ENCODE measurements at places on chromosomes 16 and 17. TPM values are rescaled to one million over a fixed set of nuclear protein-coding genes. Genes with fewer than 3 reads are reported as not detected.

GPR142 gene
- total RNA-seq, result not detected

KRTAP3-1 gene
- not detected for total RNA-seq

TMEM88 gene
- total RNA-seq, result 5.3 TPM

PPP1R1B gene
- not detected for total RNA-seq

USP22 gene
- 146 TPM for total RNA-seq

TEX14 gene
- 0.20 TPM for total RNA-seq

SRL gene
- not detected for total RNA-seq

TP53TG3D gene
- not detected for total RNA-seq

KRTAP3-2 gene
- total RNA-seq, result not detected

OTOA gene
- 0.09 TPM for total RNA-seq

GLTPD2 gene
- not detected for total RNA-seq

WSCD1 gene
- total RNA-seq, result 0.13 TPM

PRR35 gene
- total RNA-seq, result not detected

HCFC1R1 gene
- 26.3 TPM for total RNA-seq

NPIPA2 gene
- total RNA-seq, result 0.71 TPM

CA5A gene
- not detected for total RNA-seq

SLC38A8 gene
- total RNA-seq, result not detected

CDRT15 gene
- total RNA-seq, result not detected

SLC35B1 gene
- 82.8 TPM for total RNA-seq

ZFP3 gene
- 3.7 TPM for total RNA-seq

PAGR1 gene
- 41.9 TPM for total RNA-seq

SLC5A10 gene
- not detected for total RNA-seq

QPRT gene
- 3.0 TPM for total RNA-seq

AXIN1 gene
- 24.7 TPM for total RNA-seq

CASKIN2 gene
- 11.1 TPM for total RNA-seq

EME1 gene
- 23.6 TPM for total RNA-seq

TSPOAP1 gene
- 15.0 TPM for total RNA-seq

GGT6 gene
- total RNA-seq, result not detected

HSD17B2 gene
- not detected for total RNA-seq

G6PC1 gene
- not detected for total RNA-seq

CSH2 gene
- total RNA-seq, result not detected

C16orf92 gene
- not detected for total RNA-seq

ZMYND15 gene
- not detected for total RNA-seq

C17orf50 gene
- not detected for total RNA-seq

KRT222 gene
- total RNA-seq, result not detected

CDH1 gene
- total RNA-seq, result 0.37 TPM

TOP2A gene
- 138 TPM for total RNA-seq

HEATR9 gene
- total RNA-seq, result 2.3 TPM

C16orf96 gene
- total RNA-seq, result 0.11 TPM

FKBP10 gene
- 1.4 TPM for total RNA-seq

TNFRSF17 gene
- not detected for total RNA-seq

CARD14 gene
- total RNA-seq, result not detected

CFAP119 gene
- total RNA-seq, result 6.5 TPM

KRT12 gene
- total RNA-seq, result not detected

TBC1D3E gene
- total RNA-seq, result 0.24 TPM

PIK3R5 gene
- 30.2 TPM for total RNA-seq

SYT17 gene
- total RNA-seq, result not detected

KRTAP2-2 gene
- total RNA-seq, result not detected

DRC3 gene
- total RNA-seq, result 0.60 TPM

NPTX1 gene
- total RNA-seq, result 0.93 TPM

RNF222 gene
- total RNA-seq, result not detected

NEUROD2 gene
- not detected for total RNA-seq

CACNG4 gene
- total RNA-seq, result not detected

SLC46A1 gene
- total RNA-seq, result 5.6 TPM

DYNLL2 gene
- total RNA-seq, result 41.0 TPM

Measured in CD8-positive, alpha-beta memory T cell (primary cell).